ENCODE measurements at places on chromosomes 1 and 21.

- no peak for DNase-seq
These were observed 62.9 kb upstream of the ZNF326 start for GRCh38 chr1:89931964-89932363.

- DNase-seq: no peak
These were observed 158.8 kb downstream of the CLIC6 start for GRCh38 chr21:34827445-34828235.

DNA sequence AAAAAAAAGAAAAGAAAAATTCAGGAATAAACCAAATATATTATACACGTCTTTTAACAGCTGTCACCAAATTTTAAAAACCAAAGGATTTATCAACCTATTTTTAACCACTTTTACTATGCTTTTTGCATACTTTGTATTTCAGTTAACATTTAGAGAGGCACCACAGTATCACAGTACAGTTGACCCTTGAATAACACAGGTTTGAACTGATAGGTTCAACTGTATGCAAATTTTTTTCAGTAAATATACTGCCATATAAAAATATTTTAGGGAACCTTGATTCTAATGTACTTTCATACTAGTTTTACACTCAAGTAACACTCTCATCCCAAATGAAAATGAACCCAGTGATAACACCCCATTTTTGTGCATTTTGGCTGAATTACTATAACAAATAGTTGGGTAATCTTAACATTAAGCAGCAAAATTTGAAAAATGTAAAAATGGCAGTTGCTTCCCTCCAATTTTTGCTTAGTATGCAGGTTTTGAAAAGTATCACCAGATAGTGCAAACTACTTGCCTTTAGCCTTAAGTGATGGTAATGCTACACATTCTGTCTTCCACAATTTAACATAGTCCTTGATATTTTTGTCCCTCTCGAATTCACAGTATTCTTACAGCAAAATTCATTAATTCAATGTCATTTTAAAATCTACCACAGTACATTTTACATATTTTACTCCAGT lies 10.8 kb upstream of the ADCY10 start:
- DNase-seq: no peak

DNA sequence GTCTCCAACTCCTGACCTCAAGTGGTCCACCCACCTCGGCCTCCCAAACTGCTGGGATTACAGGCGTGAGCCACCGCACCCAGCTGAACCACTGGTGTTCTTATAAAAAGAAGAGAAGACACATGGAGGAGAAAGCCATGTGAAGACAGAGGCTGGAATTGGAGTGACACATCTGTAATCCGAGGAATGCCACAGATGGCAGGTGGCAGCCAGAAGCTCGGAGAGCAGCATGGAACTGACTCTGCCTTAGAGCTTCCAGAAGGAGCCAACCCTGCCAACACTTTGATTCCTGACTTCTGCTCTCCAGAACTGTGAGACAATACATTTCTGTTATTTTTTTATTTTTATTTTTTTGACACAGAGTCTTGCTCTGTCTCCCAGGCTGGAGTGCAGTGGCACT lies 59.0 kb upstream of the ATP2B4 start:
- no peak for DNase-seq

- DNase-seq: no peak
These were observed 151.2 kb downstream of the MATN1 start for GRCh38 chr1:30572192-30572591.

- no peak for DNase-seq
These were observed 6.5 kb upstream of the CLDN19 start for GRCh38 chr1:42746436-42747105.

- no peak for DNase-seq
These were observed 26.4 kb downstream of the TRAF5 start for GRCh38 chr1:211352985-211353515.

Data from right renal cortex interstitium (tissue), 3 donors.